ENCODE measurements at places on chromosomes 3 and 15. TPM values are rescaled to one million over a fixed set of nuclear protein-coding genes. Genes with fewer than 3 reads are reported as not detected.

ARHGEF26 gene
- 96.4 TPM for total RNA-seq

DNA sequence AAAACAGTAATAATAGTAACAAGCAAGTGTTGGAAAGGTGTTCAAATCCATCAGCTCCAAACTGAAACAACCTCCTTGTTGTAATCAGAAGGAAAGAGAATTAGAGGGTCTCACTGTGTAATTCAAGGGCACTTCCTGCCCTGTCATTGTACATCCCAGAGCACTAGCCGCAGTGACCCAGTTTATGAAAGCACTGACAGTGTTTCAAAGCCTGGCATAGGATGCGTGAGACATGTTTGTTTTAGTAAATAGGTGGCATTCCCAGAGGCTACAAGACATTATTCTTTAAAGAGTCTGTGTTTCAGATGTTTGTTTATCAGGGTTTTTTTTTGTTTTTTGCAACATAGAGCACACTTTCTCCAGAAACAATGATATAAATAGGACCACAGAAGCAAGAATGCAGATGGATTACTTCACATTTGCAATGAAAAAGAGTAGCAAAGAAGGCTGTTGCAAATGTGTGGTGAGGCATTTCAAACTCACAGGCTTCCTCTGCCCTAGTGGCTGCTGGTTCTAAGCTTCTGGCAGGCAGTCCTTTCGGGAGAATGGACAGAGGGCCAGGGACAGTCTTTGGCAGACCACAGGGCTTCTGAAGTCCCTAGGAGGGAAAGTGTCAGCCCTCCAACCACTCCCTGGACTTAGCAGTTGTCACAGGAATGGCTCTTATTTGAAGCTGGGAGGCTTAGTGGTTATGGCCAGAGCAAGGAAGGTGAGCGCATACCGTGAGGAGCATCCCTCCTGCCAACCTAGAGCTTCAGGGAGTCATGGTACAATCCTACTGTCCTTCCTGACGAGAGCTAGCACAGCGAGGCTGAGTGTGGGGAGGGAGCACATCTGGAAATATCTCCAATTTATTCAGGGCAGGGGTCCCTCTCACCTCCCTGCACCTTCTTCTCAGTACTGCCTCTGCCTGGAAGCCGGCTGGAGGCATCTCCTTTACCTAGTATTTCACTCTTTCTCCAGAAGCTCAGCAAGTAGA, 31.4 kb upstream of the TIPARP start:
- H3K4me3 ChIP-seq, result peak overlapping the region; percentile 57
- no peaks in the 10 kb centered on the region for H3K36me3 ChIP-seq
- no peak for DNase-seq
- H3K27me3 ChIP-seq, result no peaks in the 10 kb centered on the region
- H3K27ac ChIP-seq, result peak overlapping the region; percentile 21

DNA sequence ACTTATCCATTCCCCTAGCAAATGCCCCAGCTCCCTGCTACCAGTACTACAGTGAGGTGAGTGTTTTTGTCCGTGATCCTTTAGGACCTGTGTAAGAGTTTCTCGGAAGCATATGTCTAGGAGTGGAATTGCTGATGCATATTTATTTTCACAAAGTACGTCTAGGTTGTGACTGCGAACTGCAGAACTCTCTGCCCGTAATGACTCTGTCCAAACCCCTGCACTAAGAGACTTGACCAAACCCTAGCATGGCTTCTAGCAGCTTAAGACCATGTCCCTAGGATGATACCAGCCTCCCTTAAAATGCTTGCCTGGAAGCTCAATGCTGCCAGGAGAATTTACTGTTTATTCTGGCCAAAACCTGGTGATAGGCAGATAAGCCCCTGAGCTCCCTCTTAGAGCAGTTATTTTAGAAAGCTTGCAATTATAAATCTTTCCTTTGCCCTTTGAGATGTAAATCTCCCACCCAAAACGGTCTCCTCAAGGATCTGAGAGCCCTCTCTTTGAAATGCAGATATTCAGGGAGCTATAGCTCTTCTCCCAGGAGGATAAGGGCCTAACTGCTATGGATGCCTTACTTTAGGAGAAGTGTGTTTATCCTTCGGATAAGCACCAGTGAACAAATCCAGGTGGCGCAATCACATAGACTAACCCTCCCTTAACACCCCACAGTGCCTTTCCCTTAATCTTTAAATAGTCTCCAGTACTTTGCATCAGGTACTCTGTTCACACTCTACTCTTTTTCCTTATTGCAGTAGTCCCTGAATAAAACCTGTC, 14.7 kb upstream of the CA12 start:
- no peaks in the 10 kb centered on the region for H3K36me3 ChIP-seq
- no peaks in the 10 kb centered on the region for H3K27me3 ChIP-seq
- no peak for DNase-seq
- H3K27ac ChIP-seq, result no peak overlapping the region
- H3K4me1 ChIP-seq, result no peaks in the 10 kb centered on the region
- no peak overlapping the region for H3K4me3 ChIP-seq

GRCh38 chr15:31328969-31329639, 2.5 kb downstream of the KLF13 start:
- H3K4me1 ChIP-seq, result peaks cover 42% of the 10 kb centered on the region
- H3K36me3 ChIP-seq, result no peaks in the 10 kb centered on the region
- H3K4me3 ChIP-seq, result peak overlapping the region; percentile 76
- DNase-seq, result no peak

ANKRD34C gene
- total RNA-seq, result not detected

GABRB3 gene
- total RNA-seq, result 2.0 TPM

IGF2BP2 gene
- total RNA-seq, result 2.6 TPM

GRCh38 chr3:14274999-14275961, 96.7 kb downstream of the LSM3 start:
- no peak for DNase-seq
- H3K27ac ChIP-seq, result no peak overlapping the region
- H3K4me1 ChIP-seq, result no peaks in the 10 kb centered on the region
- H3K4me3 ChIP-seq, result no peak overlapping the region

CIB2 gene
- total RNA-seq, result 1.2 TPM

DNA sequence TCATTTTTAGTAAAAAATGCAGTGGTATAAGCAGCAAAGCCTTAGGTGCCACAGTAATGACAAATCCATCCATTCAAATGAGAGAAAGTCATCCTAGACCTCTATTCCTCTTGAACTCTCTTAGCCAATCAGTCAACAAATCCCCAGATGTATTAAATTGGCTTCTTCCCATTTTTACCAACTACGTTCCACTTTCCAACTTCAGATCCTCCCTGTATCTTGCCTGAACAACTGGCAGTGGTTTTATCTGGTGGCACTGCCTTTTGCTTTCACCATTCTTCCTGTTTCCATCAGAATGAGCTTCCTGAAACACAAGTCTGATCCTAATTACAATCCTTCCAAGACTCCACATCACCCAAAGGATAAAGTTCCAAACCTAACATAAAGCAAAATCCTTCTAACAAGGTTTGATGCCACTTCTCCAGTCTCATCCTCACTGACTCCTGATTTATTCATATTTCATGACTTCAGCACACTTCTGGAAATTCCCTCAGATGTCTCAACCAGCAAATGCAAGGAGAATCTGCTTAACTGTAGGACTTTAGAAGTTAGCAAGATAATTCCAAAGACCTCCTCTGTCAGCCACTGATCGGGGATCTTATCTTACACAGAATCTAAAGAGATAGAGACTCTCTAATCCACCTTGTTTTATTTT, 69.8 kb upstream of the SLC4A7 start:
- H3K4me1 ChIP-seq, result peaks cover 44% of the 10 kb centered on the region
- H3K4me3 ChIP-seq, result no peak overlapping the region
- no peaks in the 10 kb centered on the region for H3K36me3 ChIP-seq
- H3K27ac ChIP-seq, result peak overlapping the region; percentile 39

DNA sequence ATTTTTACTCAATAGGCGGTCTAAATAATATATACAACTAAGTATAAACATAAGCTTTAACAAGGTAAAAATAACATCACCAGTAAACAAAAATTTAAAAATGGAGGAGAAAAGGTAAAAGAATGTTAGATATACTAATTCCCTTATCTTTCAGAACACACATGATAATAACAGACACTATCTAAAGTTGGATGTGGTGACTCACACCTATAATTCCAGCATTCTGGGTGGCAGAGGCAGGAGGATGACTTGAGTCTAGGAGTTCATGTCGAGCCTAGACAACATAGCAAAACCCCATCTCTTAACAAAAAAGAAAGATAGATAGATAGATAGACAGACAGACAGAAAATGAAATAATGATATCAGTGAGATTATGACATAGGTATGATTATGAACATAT, 85.1 kb downstream of the STAG1 start:
- no peaks in the 10 kb centered on the region for H3K27me3 ChIP-seq
- DNase-seq, result no peak
- H3K36me3 ChIP-seq, result no peaks in the 10 kb centered on the region
- peaks cover 6% of the 10 kb centered on the region for H3K4me1 ChIP-seq
- no peak overlapping the region for H3K4me3 ChIP-seq
- H3K27ac ChIP-seq, result no peak overlapping the region

DNA sequence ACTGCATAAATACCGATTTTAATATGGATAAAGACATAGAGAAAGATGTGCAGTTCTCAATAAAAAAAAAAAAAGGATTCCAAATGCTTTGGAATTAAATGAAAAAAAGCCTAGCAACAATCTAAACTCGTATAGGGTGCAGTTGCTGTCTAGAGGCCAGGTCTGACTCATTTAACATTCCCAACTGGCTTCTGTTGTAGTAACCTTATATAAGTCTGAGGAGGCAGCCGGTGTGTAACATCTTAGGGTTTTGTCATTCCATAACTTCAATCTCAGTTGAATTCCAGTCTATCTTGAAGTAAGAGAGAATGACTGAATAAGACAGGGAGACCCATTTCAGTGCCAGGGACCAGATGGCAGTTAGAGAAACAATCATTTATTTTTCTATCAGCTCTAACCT, 6.5 kb downstream of the PDCD10 start:
- no peak overlapping the region for H3K4me3 ChIP-seq
- H3K27ac ChIP-seq, result no peak overlapping the region
- no peak for DNase-seq
- no peaks in the 10 kb centered on the region for H3K27me3 ChIP-seq
- H3K36me3 ChIP-seq, result no peaks in the 10 kb centered on the region

All from thoracic aorta (tissue), 2 donors.